ENCODE measurements at places on chromosomes 7 and 10.

DNA sequence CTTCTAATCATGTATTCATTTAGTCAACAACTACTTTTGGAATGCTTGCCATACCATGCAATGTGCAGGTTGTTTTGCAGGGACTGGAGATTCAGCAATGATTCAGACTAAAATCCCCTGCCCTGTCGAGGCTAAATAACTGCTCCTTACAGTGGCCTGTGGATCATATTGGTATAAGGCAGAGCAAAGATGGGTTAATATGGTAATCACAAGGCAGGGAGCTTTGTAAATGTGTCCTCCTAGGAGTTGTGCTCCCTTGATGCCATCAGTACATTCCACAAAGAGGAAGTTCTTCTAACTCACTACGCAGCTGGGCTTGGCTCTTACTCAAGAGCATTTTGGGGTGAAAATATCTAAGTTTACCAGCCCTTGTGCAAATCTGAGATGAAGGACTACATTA, 614 bp upstream of the IFIT2 start:
- peak; percentile 94 for DNase-seq

- DNase-seq, result no peak
Observed at GRCh38 chr7:11403781-11404180, 428.2 kb downstream of the THSD7A start.

DNA sequence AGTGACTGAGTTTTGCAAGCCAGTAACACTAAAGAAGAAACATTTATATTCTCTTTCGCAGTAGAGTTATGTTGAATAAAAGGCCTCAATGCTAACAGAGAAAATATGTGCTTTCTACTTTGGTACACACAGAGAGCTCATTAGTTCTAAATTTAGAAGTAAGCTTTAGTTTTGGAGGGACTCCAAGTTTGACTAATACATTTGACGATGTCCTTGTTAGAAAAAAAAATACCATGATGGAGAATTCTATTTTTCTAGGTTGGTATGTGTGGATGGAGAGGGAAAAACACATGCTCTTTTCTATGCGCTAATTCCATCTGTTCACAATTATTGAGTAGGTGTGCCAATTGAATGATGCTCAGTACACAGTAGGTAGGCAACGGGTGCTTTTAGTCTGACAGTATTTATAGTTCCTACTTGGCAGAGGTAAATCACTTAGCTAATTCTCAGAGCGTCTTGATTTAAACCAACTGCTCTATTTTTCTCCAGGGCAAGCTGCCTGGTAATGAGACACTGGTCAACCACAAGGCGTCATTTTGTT, 327.2 kb upstream of the AKR1E2 start:
- no peak for DNase-seq

- no peak for DNase-seq
Observed at GRCh38 chr7:155701972-155702544, 57.6 kb downstream of the RBM33 start.

GRCh38 chr7:157411580-157411979, 74.8 kb downstream of the DNAJB6 start:
- no peak for DNase-seq

DNA sequence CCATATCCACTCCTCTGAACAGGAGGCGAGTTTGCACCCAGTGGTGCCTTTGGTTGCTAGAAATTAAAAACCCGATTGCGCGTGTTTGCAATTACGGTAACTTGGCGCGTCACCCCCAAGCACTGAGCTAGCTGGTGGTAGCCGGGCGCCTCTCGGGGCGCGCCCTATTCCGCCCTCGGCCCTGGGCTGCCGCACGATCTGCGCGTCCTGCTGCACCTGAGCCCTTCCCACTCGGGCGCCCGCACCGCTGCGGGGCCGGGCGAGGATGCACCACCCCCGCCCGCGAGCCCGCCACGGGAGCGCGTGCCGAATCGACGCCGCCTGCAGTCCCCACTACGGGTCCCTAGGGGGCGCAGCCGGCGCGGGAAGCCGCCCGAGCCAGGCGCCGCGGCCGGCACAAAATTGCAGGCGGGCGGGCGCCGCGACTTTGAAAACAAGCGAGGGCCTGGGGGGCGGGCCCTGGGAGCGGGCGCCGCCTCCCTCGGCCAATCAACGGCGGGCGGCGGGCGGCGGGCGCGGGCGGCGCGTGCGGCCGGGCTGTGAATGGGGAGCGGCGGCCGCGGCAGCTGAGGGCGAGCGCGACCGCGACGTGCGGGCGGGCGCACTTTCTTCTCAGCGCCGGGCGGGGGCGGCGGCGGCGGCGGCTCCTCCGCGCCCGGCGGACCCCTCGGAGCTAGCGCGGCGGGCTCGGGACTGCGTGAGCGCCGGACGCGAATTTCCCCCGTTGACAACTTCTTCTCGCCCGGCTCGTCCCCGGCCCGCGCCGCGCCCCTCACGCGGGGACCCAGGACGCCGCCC, at the start of gene SDK1:
SDK1 (plus strand) TSS at position 602 of the 798 bp plus-strand sequence. CDS start 335 bp downstream, outside the sequence.
- peak; percentile 86 for DNase-seq

GRCh38 chr7:132321387-132321786, 254.9 kb downstream of the PLXNA4 start:
- DNase-seq, result no peak

- DNase-seq, result no peak
Observed at GRCh38 chr10:78137147-78137546, 103.5 kb downstream of the RPS24 start.

GRCh38 chr7:71386152-71386785, 254.3 kb downstream of the GALNT17 start:
- DNase-seq, result no peak

DNA sequence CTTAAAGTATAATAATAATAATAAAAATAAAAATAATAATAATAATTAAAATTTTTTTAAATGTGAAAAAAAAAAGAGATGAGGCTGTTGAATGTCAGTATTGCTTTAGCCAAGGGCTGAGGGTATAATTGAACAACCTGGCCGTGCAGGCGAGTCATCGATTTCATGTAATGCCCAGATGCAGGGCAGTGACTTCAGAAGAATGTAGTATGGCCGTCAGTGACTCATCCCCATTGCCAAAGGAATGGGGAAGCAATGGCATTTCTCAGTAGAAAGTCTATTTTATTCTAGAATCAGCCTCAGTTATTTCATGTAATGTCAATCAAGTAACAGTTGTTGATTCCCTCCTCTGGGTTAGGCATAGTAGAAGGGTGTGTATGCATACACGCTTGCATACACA, 516.4 kb downstream of the GLRX3 start:
- DNase-seq, result peak; percentile 72

GRCh38 chr10:71850021-71850742, 869 bp downstream of the PSAP start:
- no peak for DNase-seq

- peak; percentile 64 for DNase-seq
Observed at GRCh38 chr10:110600487-110601101, 33.1 kb downstream of the SMC3 start.

DNA sequence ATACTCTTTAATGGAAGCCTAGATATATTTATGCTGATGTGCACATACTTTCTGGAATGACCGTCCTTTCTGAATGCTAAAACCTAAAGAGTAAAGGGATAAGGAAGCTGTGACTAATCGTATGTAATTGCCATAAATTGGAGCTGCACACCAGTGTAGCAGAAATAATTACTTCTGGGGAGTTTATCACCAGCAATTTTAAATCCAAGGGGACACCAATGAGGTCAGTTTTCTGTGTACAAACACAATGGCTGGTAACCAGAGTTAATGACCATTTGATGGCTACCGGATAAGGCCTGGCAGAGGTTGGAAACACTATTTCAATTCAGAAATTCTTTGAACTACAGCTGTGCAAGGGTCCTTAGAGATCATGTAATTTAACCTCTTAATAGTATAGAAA, 670.1 kb downstream of the REEP3 start:
- DNase-seq, result no peak

DNA sequence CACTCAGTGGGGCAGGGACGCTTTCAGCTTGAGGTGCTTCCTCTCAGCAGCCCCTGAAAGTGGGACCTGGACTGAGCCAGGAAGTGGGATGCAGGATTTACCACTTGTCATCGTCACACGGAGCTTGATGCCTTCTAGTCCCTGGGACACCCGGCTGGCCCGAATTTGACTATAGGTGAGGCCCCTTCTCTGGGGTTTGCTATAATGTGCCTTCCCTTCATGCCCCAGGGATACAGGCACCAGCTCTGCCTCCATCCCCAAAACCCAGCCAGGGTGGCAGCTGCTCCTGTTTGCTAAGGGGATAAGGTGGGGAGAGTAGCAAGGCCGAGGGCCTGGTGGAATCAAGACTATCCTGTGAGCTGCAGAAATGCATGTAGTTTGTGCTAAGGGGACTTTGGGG, 235.0 kb downstream of the GLRX3 start:
- DNase-seq, result no peak

- DNase-seq, result no peak
Observed at GRCh38 chr10:26854524-26854923, 6.2 kb downstream of the ABI1 start.

DNA sequence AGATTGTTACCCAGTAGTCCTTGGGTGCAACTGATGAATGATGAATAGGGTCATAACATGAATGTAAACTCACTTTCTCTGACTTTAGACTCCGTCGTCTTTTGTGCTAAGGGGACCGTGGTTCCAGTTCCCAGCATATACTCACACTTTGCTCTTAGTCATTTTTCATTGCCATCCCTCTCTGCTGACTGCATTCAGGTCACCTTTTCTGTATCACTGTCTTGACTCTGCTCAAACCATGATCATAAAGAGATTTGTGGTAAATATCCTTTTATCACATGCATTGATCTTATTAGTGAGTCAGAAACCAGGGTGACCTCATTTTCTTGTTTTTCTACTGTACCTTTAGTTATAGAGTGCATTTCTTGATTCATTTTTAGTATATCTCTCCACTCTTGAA, 141.1 kb upstream of the AGR3 start:
- DNase-seq, result no peak

DNA sequence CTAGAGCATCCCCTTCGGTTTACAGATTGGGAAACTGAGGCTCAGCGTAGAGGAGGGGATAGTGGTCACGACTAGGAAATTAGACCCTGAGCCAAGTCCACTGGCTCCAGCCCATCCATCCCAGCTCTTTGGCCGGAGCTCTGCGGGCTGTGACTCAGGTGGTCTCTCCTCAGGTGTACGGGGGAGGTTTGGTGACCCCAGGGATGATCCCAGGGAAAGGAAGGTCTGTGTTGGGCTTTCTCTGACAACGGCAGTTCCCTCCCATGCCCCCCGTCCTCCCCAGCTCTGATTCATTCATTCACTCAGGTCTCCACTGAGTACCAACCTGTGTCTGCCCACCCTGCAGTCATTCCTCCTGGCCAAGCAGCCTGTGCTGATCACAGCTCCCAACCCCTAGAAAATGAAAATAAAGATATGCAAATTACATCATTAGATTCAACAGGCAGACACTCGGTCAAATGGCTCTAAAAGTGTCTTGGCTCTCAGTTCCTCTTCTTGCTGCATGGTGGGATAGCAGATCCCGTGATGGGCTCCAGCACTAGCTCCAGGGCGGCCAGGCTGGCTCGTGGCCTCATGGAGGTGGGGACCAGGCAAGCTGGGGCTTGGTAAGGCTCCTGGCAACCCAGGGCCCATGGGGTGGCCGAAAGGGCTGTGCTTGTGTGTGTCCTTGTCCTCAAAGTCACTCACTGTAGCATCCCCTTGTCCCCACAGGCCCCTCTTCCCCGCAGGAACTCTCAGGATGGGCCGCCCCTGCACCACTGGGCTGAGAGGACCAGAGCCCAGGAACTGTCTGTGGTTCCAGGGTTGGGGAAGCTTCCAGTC, 37.8 kb downstream of the CLRN3 start:
- peak; percentile 74 for DNase-seq

- no peak for DNase-seq
Observed at GRCh38 chr7:100119970-100120732, 717 bp downstream of the CNPY4 start.

DNA sequence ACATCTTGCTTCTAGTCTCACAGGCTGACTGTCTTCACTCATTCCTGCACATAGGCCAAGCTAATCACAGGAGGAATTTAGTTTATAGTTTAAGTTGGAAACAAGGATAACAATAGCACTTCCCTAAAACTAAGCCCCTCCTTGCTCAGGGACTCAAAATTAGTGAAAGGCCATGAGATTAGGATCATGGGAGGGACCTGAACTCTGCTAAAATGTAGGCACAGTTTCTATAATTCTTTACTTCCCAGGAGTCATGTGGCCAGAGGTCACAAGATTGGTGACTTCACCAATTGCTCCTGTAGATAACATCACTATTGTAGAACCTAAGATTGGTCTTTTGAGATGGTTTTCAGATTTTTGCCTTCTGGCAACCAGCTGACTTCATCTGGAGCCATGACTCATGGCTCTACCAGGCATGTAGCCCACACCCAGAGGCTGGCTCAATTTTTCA, 14.8 kb upstream of the UPP1 start:
- DNase-seq, result peak; percentile 90

GRCh38 chr10:132229834-132230556, 43.2 kb downstream of the DPYSL4 start:
- DNase-seq, result peak; percentile 44

DNA sequence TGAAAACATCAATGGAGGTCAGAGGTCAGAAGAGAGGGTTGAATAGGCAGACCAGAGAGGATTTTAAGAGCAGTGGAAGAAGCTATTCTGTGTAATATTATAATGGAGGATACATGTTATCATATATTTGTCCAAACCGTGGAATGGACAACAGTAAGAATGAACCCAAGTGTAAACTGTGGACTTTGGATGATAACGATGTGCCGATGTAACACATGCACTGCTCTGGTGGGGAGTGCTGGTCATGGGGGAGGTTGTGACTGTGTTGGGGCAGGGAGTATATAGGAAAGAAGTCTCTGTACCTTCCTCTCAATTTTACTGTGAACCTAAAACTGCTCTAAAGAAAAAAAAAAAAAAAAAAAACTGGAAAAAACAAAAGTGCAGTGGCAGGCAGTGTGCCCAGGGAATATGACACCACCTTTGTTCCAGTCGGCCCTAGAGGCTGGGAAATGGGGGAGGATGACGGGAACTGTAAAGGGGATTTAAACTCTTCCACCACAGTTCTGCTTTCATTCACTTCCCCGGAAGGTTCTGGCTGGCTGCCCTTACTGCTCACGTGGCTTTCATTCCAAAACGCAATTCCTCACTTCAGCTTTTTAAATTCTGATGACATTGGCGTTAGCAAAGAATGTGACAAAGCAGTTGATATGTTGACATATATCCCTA, 113.7 kb upstream of the ANKRD1 start:
- DNase-seq, result peak; percentile 65

- DNase-seq, result no peak
Observed at GRCh38 chr7:144142187-144142586, 19.2 kb downstream of the OR2A14 start.

GRCh38 chr7:135831455-135832195, 83.0 kb upstream of the FAM180A start:
- DNase-seq, result no peak

GRCh38 chr10:104612571-104613205, 28.4 kb upstream of the SORCS3 start:
- no peak for DNase-seq

DNA sequence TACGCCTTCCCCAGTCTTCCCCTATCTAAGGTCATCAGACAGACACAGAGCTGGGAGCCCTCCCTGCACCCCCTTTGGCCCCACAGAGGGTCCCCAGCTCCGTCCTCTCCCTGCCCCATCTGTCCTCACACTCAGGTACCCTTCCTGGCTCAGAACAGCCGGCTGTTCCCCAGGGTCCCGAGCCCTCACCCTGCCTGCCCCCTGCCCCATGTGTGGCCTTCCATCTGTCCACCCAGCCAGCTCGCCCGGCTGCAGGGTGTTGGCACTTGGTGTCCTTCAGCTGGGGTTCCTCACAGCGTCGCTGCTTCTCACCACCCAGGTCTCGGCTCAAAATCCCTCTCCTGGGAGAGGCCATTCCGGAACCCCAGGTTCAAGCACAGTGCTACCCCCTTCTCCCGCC, 28.9 kb upstream of the ELFN1 start:
- no peak for DNase-seq

Measured in inflammatory macrophage treated with lipopolysaccharide for 4 hours (primary cell).